ENCODE measurements at places on chromosomes 12 and 14.

GRCh38 chr14:91154851-91155625 lies 41.2 kb downstream of the DGLUCY start:
- DNase-seq: no peak

DNA sequence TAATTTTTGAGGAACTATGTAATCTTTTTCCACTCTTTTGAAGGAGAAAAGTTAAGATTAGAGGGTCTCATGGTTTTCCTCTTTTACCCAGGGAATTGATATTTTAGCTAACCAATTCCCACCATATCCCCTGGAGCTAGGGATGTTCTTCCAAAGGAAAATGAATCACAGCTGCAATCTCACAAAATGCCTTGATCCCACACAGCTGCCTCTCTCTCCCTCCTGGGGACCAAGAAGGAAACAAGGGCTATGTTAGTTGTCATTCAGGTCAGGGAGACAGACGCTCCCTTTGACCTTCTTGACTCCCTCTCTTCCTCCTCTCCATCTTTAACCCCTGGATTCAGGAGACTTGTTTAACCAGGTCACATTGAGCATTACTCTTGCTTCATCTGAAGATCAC lies 9.5 kb downstream of the DCN start:
- no peak for DNase-seq

GRCh38 chr14:102501751-102502315 lies 7.7 kb downstream of the ANKRD9 start:
- no peak for DNase-seq

DNA sequence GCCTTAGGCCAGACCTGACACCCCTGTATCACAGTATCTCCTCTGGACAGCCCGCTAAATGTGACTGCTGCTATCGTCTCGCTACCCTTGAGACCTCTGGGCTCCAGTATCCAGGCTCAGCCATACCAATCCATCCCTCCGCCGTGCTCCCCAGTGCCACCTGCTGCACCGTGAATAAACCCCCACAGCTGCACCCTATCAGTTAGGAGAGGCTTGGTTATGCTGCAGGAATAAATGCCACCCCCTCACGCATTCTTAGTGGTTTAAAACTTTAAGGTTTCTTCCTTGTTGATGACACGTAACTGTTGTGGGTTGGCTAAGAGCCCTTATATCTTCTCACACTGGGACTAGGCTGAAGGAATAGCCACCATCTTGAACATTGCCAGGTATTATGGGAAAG lies 12.1 kb downstream of the CCDC63 start:
- no peak for DNase-seq

DNA sequence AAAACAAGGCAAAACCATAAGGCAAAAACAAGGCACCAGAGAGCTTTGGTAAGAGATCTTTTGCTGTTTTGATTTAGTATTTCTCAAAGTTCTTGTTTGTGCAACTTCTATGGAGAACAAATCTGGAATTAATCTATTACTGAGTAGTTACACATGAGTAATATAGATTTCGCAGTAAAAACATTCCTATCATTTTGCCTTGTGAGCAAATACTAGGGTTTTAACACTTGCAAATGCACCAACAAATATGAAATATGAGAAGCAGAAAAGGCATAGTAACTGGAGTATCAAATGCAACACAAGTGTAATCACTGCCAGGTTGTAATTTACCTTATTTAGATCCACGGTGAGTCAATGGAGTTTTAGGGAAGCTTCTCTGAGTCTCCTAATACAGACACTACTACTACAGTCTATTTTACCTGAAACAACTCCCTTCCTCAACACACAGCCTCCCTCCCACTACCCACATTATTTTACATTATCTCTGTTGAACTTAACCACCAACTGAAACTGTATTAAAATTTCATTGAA lies 324.1 kb downstream of the FLRT2 start:
- no peak for DNase-seq

DNA sequence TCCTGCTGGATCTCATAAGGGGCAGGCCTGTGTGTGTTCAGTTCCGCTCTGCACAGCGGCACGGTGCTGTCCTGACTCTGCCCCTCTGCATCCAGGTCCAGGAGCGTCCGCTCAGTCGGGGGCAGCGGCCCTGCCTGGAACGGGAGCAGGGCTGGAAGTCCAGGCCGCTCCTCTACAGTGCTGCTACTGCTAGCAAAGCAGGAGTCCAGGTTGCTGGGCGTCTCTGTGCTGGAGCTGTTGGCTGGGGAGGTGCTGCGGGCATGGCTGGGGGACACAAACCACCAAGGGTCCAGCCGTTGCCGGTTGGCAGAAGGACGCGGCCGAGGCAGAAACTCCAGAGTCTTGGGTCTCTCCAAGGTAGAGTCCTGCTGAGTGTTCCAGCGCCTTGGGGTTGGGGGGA lies 78.9 kb downstream of the MAP3K9 start:
- DNase-seq: no peak

GRCh38 chr14:21494902-21495762 lies 16.0 kb downstream of the METTL3 start:
- no peak for DNase-seq

DNA sequence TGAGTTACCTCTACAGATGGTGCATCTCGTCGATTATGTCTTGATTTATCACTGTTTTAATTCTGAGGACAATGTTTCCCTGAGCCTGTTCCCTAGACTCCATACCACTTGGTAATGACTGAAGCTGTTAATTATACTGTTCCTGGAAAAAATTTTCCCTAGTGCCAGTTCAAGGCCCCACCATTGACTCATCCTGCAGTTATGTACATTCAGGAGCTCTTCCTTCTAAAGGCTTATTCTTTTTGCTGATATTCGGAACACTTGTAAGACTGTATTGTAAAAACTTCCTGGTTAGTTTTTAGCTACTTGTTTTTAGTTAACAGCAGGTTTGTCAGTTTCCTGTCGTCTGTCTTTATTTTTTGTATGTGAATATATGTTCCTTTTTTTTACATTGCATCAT lies 30.4 kb upstream of the PPP2R5E start:
- no peak for DNase-seq

DNA sequence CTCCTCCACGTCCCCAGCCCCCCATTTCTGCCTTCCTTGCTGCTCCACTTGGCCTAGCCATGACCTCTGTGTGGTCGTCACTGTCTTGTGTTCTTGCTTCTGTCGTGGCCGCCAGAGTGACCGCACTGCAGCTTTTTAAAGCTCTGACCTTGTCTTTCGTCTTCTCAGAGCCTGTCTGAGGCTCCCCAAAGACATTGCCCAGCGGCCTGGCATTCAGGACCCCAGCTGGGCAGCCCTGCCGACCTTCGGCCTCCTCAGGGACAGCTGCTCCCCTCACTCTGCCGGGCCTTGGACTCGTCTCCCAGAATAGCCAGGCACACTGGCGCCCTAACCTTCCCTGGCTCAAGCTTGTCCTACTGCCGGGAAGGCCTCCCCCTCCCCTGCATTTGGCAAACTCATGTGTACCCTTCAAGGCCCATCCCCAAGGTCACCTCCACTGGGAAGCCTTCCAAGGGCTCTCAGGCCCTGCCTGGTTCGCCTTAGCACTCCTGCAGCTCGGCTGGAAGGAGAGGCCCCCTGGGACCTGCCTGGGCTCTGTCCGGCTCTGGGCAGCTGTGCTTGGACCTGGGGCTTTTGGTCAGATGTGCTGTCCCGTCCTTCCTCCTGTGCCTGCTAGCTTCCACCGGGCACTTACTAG lies 15.7 kb upstream of the DLK1 start:
- DNase-seq: no peak

- no peak for DNase-seq
Observed at GRCh38 chr14:91649930-91650329, 82.0 kb downstream of the CATSPERB start.

- no peak for DNase-seq
Observed at GRCh38 chr14:90388982-90389381, 7.8 kb upstream of the CALM1 start.

- no peak for DNase-seq
Observed at GRCh38 chr12:86312232-86312631, 56.0 kb upstream of the MGAT4C start.

GRCh38 chr12:29281371-29282005 lies 99.5 kb downstream of the ERGIC2 start:
- DNase-seq: no peak

DNA sequence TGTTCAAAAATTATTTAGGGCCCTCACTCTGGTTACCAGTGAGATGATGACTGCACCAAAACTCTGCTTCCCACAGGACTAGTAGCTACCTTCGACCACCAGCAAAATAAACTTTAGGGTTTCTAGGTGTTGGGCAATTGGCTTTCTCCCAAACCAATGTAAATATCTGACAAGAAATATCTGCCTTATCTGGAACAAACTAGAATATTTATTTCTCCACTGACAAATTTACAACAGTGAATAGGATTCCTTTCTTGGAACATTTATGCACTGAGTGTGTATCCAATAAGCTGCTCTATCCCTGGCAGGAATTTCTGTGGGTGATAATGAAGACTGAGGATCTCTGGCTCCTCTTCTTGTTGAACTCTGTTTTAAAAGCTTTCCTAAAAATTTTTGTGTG lies 148.6 kb downstream of the SLC6A15 start:
- no peak for DNase-seq

- DNase-seq: no peak
Observed at GRCh38 chr12:42402821-42403411, 76.9 kb downstream of the PPHLN1 start.

DNA sequence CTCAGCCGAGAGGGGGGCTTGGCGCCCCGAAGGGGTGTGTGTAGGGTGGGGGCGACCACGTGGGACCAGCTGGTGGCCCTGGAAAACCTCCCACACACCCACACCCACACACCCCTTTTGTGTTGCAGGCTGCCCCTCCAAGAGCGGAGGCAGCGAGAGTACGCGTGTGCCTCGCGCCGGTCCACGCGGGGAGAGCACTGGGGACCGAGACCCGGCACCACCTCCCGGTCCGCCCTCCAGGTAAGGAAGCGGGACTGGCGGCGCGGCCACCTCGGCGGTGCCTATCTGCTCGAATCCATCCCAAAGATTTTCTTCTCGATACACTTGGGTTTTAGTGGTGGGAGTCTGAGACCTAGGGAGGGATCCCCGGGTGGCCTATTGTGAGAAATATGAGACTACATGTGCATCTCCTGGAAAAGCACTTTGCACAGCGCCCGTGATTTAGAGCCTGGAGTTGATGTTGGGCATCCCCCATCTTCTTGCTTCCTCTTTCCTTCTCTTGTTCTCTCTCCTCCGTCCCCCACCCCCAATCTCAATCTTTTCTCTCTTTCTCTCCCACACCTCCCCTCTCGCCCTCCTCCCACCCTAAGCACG lies 393 bp downstream of the SYT1 start:
- DNase-seq: no peak

- no peak for DNase-seq
Observed at GRCh38 chr12:96029826-96030225, 5.6 kb downstream of the LTA4H start.

- no peak for DNase-seq
Observed at GRCh38 chr12:111033281-111034082, 113.1 kb upstream of the MYL2 start.

DNA sequence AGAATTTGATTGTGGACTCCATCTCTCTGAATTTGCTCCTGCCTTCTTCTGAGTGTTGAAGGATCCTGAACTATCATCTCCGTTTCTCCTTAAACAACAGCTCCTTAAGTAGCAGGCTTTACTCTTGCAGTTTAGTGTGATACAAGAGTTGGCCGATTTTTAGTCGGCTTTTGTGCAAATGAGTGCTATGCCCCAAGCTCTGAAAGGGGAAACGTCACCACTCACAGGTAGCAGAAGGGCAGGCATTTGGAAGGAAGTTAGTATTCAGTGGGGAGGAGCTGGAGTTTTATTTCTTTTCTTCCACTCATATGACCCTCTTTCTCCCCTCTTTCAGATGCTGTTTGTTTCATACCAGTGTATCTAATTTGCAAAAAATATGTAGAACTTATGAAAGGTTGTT lies 36.5 kb upstream of the LRRC10 start:
- no peak for DNase-seq
